EH (cell line): ENCODE measurements at places on chromosomes 1 and 21.
A peak's percentile ranks its signal among the peaks of the same experiment; 100 is the strongest.

- DNase-seq = peak; percentile 60
Observed at GRCh38 chr1:114979278-114979891, 50.2 kb upstream of the TSHB start.

GRCh38 chr1:112997781-112998180 lies 41.8 kb upstream of the SLC16A1 start:
- DNase-seq = peak; percentile 20

DNA sequence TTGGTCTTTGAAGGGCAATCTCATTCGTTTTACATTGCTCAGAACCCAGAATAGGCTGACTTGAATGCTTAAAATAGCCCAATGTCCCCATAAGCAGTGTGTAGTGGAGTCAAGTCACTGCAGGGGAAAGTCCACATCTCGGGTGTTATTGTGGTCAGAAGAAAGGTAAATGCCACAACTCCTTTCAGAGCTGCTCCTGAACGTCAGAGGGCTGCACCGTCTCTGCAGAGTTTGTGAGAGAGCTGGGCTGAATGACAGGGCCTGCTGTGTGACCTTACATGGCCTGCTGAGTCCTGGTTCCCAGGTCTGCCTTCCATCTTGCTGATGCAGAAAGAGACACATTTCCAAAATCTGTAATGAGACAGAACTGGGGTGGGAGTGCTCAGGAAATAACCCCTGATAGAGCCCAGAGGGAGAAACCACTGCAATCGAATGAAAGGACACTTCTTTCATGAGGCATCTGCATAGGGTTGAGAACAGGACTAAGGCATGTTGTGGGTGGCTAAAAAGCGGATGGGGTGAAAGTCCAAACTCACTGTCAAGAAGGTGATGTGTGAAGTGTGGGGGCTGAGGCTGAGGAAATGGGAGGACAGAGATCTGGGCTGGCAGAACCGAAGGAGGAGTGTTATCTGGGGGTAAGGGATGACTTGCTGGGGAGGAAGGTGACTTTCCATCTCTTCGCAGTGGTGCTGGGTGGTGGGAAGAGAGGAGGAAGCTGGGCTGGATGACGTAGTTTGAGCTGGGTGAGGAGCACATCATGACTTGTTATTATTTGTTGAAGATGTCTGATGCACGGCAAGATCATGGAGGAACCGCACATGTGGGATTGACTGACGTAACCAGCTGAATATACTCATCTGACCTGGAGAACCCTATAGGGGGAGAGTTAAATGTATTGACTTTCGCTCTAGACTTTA lies 33.7 kb downstream of the XCL2 start:
- DNase-seq = no peak

DNA sequence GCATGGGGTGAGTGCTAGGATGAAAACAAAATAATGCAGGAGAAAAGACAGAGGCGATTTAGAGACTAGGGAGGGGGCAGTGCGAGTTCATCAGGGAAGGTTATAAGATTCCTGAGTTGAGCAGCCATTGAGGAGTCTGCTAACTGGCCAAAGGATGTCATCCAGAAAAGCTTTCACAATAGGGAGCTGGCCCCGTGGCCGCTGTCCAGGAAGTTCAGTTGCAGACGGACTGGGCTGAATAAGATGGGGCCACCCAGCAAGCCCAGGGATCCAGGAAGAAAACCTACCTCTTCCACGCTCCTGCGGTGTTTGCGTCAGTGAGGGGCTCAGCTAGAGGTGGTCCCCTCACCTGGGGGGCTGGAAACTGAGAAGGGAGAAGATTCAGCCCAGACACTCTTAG lies 4.0 kb upstream of the PKP1 start:
- DNase-seq = peak; percentile 53

DNA sequence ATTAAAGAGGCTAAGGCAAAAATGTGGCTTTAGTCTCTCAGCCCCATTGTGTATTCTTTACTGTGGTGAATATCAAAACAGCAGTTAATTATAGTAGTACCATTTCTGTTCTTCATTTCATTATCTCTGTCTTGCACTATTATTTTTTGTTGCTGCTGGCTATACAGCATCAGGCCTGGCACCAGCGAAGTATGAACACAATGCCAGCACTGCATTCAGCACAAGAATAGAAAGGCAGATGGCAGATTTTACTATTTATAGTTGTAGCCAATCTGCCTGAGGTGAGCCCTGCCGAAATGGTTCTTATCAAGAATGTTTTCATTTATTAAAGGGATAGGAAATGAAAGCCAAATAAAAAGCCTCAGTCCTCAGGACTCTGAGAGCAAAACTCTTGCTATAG lies 72.1 kb downstream of the GPR52 start:
- DNase-seq = no peak

DNA sequence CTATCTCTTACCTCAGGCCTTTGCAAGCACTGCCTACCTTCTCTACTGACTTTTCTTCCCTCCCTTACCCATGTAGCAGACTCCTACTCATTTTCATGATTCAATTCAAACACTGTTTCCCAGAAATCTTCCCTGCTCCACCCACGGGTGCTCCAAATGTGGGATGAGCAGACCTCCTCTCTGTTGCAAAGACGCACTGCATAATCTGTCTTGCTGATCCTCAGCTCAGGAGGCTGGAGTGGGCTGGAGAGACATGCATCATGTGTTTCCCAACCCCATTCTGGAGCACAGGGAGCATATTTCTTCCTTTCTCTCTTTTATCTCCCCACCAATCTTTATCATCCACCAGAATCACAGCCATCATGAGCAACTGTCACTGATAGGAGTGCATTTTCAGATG lies 459.9 kb upstream of the NFIA start:
- no peak for DNase-seq

GRCh38 chr21:44930543-44930981 lies 9.3 kb upstream of the SLX9 start:
- DNase-seq = no peak

- no peak for DNase-seq
Observed at GRCh38 chr1:247286134-247286670, 30.3 kb downstream of the VN1R5 start.
